ENCODE measurements at places on chromosomes 5 and 9.

DNA sequence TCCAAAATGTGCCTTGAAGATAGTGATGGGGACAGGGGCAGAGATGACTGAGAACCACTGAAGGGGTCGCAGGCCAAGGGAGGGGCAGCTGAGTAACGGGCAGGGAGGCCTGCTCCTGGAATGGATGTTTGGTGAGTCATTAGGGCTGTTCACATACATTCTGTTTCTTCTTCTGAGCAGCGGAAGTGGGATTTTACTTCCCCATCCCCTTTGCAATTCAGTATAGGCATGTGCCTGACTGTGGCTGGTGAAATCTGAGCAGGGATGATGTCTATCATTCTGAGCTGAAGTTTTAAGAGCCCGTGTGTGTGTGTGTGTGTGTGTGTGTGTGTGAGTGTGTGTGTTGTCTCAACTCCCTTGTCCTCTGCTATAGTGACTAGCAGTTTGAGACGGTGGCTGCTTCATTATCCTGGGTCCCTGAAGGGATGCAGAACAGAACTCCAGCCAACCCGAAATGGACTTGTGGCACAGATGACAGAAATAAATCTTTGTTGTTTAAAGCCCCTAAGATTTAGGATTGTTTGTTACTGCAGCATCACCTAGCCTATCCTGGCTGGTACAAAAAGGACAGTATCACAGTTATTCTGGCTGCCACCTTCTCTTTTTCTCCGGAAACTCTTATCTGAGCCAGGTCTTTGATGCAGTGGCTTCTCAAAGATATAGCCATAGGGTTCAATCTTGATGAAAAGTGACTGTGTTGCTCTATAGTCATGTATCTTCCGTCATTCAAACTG lies 29.2 kb upstream of the TGFBI start:
- no peak for DNase-seq

DNA sequence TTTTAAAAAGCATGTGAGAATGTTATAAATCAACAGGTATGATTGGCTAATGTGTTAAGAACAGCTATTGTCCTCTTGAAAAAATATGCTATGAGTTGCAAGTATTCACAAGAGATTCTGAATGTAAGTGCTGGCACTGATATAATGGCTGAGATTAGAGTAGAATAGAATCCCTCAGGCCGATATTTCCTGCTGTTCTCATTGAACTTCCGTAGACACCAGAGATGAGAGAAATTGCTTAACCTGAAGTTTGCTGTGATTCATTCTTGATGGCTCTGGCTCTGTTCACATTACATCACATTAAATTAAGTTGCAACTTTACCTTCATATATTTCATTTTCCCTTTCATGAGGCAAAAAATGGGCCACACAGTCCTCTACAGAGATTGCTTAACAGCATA lies 114.5 kb downstream of the BAAT start:
- DNase-seq: no peak

DNA sequence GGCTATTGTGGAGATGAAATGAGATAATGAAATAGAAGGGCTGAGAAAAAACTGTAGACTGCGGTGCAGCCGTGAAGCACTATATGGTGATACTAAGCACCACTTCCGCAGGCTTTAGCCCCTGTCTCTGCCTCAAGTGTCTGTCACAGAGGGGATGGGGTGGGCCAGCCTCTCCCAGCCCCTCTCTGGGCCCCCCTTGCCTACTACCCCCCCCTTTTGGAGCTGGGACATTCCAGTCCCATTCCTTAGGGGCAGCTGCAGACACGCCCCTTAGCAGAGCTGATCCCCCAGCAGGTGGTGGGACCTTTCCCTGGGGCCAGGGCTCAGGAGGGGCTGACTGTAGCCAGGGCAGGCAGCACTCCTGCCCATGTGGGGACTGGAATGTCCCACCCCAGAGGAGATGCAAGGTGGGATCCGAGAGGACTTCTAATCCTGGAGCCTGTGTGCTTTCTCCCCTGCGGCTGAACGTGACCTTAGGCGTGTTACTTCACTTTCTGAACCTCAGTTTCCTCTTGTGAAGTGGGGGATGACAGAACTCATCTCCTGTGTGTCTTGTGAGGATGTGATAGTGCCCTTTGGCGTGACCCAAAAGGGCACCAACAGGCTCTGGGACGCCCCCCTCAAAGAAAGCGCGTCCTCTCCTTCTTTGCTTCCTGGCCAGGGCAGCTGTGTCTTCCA lies 1.9 kb downstream of the N4BP3 start:
- no peak for DNase-seq

DNA sequence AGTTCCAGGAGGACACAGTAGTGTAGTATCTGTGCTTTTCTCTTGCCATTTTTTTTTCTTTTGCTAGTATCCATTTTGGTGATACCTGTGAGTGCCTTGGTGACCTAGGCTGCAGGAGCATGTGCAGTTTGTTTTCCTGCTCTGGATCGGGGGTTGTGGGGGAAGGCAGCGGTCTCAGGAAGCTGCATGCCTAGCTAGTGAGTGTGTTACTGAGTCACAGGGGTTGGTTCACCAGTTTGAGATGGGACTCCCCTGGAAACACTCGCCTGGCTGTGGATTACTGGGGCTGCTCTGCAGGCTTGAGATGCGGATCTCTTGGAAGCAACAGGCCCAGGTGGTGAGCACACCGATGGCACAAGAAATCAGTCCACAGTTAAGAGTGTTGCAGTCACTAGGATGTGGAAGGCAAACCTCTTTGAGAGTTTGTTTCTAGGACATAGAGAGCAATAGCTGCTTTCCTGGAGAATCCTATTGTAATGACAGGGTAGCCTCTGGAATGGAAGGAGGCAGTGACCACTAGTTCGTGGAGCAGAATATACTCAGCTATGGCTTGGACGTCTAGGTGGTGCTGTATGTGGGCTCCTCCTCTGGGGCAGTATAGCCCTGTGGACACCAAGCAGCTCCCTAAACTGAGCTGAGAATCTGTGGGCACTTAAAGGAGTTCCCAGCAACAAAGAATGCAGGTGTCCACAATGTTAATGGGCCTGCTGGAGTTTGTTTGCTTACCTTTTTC lies 20.0 kb upstream of the SPATA31E1 start:
- no peak for DNase-seq

DNA sequence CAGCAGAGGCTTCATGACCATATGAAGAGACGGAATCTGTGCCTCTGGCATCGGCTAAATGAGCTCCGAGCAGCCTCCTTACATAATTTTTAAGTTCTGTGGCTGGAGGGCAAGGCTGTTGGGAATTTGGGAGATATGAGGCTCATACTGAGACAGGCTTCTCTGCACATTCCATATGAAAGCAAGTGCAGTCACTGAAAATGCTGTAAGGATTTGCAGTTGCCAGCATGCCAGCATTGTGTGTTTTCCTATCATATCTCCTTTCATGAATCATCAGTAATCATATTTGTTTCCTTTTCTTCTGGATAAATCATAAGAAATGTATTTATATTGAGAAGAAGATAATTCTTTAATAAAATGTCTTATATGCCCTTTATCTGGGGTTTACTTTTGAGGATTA lies 775.4 kb downstream of the SEMA5A start:
- no peak for DNase-seq

- DNase-seq: no peak
Measured at GRCh38 chr5:135032999-135033861, 798 bp downstream of the PITX1 start.

GRCh38 chr9:105459336-105459735 lies 11.5 kb downstream of the FSD1L start:
- no peak for DNase-seq

DNA sequence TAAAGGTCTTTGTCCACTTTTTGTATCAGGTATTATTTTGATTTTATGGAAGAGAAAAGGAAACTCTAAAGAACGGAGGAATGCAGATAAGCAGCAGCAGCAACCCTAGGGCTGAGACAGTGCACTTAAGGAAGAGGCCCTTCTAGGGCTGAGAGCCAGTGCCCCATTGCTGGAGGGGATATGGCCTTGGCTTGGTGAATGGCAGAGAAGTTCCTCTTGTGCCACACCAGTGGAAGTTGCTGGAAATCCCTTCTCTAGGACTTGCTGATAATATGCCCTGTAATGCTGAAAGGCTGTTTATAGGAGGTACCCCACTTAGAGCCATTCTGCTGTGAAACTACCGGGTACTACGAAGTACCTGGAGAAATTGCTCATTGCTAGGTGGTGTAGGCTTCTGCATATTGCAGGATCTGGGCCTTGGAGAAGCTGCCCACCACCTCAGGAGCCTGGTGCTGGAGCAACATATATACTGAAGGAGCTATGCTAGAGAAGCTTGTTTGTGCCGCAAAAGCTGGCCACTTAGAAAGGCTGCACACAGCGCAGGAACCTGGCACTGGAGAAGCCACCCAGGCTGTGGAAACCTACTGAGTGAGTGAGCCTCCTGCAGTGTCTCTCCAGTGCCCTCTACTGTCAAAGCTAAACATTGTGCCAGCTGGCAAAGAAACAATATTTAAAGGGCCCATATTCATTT lies 9.6 kb upstream of the UBTD2 start:
- DNase-seq: peak; percentile 57
